CD4-positive, alpha-beta T cell treated with Interleukin-17A for 4 hours (primary cell): ENCODE measurements at places on chromosomes 3 and 15.

- no peak for DNase-seq
These were observed 58.1 kb upstream of the FOXP1 start for GRCh38 chr3:71641674-71642073.

GRCh38 chr3:123653221-123653682 is 68.4 kb upstream of the HACD2 start:
- DNase-seq: no peak

GRCh38 chr15:51917493-51917892 is 54.1 kb downstream of the LEO1 start:
- no peak for DNase-seq

- DNase-seq: no peak
These were observed 3.5 kb upstream of the FAM81A start for GRCh38 chr15:59434481-59434880.

- no peak for DNase-seq
These were observed 10.6 kb upstream of the CD96 start for GRCh38 chr3:111531446-111531845.

DNA sequence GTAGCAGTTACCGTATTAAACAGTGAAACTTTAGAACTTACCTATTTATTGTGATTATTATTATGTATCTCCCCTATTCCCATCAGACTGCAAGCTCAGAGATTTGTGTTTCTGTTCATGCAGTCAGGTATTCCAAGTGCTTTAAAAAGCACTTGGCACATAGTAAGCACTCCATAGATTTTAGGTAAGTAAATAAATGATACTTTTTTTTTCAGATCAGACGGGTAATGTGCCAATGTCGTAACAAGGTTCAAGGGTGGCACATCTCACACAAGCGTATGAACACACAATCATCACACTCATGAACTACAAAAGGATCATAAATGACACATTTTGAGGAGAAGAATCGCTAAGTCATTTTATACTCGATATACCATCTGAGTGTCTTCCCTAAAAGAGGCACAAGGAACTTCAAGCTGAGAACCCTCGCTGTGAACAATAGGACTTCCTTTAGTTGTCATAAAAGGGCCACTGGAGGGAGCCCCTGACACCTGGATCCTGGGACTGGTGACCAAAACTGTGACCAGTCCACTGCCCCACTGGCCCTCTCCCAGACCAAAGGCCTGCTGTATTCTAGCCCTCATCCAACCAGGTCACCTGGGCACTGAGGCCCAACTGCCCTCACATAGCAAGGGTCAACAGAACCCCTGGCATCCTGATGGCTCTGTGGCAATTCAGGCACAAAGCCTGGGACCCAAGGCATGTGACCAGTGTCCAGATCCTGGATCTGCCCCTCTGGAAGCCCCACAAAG is 32.1 kb downstream of the KIF9 start:
- no peak for DNase-seq

DNA sequence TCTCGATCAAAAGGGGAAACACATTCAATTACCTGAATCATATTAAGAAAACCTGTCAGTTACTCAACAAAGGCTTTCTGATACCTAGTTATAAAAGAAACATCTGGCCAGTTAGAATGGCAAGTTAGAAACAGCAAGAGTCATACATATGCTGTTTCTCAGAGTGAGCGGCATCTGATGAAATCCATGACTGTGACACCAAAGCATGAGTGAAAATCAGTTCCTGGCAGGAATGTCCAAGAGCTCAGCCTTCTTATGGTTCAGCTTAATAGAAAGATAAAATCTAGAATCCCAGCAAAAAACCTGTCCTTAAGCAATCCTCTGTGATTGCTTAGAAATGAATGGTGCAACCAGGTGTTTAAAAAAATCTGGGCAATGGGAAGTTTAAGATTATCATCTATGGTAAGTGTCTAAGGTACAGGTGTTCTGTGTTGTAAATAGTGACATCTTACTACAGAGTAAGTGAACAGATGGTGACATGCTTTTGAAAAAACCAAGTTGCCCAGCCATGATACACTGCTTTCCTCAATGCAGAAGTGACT is 18.8 kb downstream of the B4GALT4 start:
- no peak for DNase-seq

- DNase-seq: no peak
These were observed 37.6 kb downstream of the OSTN start for GRCh38 chr3:191236646-191237045.

DNA sequence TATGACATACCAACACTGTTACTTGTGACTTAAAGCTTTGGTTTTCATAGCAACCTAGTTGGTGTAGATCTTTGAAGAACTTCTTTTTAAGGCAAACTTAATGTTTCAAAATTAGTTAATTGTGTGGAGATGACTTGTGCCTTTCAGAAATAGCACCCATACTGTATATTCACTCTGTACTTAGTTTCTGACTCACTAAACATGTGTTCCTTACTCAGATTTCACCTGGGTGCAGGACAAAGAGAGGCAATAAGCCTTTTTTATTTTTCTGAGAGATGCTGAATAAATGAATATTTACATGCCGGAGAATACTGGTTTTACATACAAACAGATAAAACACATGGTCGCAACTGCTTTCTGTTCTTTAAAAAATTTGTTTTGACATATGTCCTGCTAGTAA is 44.8 kb downstream of the SLC25A26 start:
- no peak for DNase-seq

- DNase-seq: no peak
These were observed 78.2 kb upstream of the IGF1R start for GRCh38 chr15:98570119-98570518.

DNA sequence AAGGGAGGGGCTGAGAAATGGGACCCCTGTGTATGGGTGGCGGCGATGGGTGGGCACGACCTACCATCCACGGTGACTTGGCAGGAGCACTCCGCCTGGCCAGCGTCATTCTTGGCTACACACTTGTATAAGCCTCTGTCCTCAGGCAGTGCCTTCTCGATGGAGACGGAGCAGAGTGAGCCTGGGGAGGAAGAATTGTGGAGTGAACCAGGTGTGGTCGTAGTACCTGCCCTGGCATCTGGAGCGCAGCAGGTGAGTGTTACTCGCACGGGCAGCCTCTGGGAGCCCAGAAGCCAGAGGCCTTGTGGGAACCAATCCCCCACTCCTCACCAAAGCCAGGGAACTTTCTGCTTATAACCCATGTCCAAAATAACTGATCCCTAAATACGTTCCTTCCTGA is 107.8 kb upstream of the HACD2 start:
- no peak for DNase-seq
